ENCODE measurements at places on chromosomes 13 and 19.

DNA sequence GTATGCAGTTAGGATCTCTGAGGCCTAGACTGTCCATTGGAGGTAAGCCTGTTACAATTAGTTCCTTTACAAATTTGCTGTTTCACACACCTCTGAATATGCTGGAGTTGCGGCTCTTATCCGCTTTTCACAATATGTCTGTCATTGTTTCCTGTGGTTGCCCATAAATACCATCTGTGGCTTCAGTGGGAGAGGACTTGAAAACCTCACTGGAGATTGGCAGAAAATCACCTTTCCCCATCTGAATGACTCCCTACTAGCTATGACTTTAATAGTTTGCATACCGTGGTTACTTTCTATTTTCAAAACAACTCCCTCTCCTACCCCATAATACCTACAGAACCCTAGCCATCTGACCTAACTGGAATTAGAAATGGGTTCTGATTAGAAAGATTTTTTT, 454.3 kb downstream of the PCDH17 start:
- peak; percentile 5 for DNase-seq

- no peak for DNase-seq
These were observed 224.2 kb downstream of the RGCC start for GRCh38 chr13:41681587-41681986.

GRCh38 chr13:48311223-48311622, 7.7 kb downstream of the RB1 start:
- DNase-seq: no peak

DNA sequence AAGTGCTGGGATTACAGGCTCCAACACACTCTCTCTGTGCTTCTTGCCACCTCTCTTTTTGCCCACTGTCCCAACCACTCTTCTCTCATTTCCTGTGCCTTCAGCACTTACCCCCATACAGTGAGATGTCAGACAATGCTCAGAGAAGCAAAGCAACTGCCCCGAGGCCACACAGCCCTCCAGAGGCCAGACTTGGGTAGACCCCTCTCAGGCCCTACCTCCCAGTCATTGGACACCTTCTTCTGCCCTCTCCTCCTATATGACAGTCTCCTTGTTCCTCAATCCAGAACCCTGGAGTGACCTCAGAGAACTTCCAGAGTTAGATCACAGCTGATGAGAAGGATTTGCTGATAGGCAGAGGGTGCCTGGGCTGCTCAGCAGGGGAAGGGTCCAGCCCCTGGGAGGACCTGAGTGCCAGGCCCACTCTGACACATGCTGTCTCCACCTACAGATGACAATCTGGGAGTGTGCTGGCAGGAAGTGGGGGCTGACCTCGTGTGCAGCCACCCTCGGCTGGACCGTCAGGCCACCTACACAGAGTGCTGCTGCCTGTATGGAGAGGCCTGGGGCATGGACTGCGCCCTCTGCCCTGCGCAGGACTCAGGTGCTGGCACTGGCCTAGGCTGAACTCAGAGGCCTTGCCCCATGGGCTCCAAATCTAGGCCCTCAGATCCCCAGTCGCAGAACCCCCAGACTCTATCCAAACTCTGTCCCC, 24.4 kb downstream of the LTBP4 start:
- no peak for DNase-seq

DNA sequence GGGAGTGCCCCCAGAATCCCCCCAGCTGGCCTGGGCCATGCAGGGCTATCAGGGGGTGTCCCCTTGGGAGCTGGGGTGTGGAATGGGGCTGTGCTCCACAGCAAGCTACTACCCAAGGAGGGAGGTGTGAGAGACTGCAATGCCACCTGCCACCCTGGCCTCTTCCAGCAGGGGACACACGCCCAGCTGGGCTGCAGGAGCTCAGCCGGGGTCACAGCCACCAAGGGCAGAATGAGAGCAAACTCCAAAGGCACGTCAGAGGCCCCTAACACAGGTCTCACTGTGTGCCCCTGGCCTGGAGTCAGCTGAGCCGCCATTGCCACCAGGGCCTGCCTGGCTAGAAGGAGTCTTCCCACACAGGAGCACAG, 55.5 kb downstream of the MLLT1 start:
- DNase-seq: no peak

DNA sequence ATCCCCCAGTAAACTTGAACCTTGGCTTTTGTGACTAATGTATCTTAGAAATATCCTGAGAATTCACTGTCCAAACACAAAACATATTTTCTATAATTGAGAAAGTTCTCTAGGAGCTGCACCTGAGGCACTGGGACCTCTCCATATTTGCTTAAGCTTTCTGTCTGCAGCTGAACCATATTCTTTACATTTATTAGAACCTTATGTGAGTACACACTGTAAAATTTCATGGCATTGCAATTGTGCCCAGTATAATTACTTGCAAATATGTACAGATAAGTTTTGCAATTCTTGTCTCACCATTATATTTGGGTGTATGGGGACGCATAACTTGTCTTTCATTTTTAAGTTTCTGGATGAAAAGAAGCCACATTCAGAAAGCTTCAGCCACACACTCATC, 280.7 kb upstream of the KLHL1 start:
- no peak for DNase-seq

- DNase-seq: no peak
These were observed 13.7 kb upstream of the SCEL start for GRCh38 chr13:77521595-77522367.

- no peak for DNase-seq
These were observed 516 bp downstream of the ZNF175 start for GRCh38 chr19:51571599-51571998.

DNA sequence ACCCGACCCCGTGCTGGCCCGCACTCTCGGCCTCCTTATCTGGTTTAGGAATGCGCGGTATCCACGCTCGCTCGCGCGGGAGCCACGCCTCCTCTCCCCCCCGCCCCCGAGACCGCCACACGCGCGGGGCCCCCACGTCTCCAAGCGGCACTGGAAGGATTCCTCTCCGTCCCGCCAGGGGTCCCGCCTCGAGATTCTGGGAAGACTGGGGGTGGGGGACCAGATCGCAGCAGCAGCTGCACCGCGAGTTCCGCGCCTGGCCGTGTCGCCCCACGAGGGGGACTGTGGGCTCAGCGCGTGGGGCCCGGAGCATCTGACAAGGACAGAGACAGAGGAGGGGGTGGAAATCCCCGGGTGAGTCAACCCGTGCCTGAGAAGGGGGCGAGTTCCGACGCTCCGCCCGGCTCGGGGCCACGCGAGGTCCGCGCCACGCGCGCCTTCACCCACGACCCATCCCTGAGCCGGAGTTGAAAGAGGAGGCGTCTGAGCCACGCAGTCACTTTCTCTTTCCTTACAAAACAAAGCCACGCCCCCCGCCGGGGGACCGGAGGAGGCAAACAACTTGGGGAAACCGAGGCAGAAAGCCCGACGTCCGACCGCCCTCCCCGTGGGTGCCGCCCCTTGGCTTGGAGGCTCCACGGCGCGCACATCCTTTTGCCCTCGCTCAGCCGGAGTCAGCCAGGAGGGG, 814 bp downstream of the S1PR2 start:
- DNase-seq: peak; percentile 69

DNA sequence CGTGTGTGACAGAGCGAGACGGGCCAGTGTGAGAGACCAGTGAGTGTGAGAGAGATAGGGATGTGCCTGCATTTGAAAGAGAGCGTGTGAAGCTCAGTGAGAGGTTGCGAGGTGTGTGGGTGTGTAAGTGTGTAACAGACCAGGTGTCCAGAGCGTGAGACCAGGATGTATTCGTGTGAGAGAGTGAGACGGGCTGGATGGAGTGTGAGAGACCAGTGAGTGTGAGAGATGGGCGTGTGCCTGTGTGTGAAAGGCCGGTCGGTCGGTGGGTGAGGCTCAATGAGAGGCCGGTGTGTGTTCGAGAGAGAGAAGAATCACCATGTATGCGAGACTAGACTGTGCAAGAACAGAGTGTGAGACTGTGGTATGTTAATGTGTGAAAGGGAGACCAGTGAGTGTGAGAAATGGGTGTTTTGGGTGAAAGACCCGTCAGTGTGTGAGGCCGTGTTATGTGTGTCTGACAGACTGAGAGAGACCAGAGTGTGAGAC, 679 bp downstream of the ZNF471 start:
- no peak for DNase-seq

DNA sequence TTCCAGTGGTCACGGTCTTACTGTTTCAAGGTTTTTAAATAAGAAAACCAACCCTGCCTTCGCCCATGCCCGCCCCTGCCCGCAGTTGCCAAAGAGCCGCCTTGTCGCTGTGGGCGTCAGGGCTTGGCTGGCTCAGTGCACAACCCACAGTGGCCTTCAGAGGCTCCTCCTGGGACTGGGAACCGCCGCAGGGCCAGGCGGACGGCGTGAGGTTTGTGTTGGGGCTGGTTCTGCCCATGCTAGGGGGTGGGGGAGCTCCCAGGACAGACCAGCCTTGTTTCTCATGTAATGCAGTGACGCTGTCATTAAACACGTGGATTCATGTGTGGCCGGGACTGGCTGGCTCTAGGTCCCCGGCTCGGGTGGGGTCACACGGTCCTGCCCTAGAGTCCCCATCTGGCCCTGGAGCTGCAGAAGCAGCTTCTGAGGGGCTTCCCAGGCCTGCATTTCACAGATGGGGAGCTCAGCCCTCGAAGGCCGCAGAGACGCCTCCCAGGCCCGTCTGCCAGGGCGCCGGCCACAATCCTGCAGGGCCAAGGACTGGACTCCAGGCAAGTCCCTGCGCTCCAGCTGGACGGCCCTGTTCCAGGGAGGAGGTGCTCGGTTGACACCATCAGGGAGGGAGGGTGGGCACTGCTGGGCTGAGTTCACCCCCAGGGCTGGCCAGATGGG, 2.4 kb upstream of the TEKTIP1 start:
- DNase-seq: no peak

DNA sequence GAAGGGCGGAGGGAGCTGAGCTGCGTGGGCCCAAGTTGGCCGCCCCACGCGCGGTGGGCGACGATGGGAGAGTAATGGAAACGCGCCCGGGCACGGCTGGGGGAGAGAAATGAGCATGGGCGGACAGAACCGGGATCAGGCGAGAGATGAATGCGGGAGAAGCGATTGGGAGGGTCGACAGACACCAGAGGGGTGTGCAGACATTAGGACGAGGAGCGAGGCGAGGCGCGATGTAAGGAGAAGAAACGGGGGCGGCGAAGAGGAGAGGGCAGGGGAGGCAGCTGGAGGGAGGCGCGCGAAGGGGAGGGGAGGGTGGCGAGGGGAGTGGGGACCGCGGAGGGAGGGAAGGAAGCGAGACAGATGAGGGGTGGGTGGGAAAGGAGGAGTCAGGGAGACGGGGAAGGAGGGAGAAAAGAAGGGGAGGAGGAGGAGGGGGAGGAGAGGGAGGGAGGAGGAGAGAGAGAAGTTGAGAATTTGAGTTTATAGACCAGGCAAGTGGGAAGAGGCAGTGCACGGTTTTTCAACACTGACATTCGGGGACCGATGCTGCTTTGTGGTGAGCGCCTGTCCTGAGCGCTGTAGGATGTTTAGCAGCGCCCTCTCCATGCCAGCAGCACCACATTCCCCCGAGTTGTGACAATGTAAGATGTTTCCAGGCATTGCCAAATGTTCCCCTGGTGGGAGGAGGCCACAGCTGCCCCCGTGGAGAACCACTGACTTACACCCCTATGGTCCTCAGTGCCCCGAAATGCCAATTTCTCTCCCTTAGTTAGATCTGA, at the start of gene SHISA7:
Gene SHISA7 (minus strand): TSS at position 256 of the 779 bp plus-strand sequence. CDS start 437 bp downstream, outside the sequence.
- no peak for DNase-seq

DNA sequence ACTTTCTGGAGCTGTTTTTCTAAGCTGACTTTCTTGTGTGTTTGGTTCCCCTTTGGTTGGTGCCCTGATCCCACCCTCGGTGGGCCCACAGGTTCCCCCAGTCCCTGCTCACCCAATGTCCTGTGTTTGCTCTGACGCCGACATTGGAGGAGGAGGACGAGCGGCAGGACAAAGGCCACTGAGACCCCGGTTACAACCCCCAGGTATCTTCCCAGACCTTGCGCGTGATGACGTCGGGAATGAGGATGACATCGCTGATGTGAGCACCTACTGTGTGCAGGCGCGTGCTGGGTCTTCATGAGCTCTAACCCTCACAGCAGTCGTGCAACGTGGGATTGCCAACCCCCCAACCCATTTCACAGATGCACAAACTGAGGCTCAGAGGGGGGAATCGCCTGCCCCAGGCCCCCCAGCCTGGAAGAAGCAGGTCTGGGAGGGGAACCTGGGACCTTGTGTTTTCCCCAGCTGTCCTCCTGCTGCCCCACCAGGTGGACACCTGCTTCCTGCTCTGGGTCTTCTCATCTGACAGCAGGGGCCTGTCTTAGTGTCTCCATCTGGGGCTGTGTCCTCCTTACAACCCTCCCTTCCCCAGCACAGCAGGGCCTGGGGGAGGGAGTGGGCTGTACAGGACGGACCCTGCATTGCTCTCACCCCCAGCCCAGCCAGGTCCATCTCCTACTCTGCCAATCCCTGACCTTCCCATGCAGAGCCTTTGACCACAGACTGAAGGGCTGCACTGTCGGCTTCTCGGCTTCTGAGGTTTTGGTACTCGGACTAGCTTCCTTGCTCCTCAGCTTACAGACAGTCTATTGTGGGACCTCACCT, 4.7 kb upstream of the LILRA6 start:
- no peak for DNase-seq

GRCh38 chr19:50897191-50897607, 14.0 kb downstream of the KLK4 start:
- DNase-seq: no peak

DNA sequence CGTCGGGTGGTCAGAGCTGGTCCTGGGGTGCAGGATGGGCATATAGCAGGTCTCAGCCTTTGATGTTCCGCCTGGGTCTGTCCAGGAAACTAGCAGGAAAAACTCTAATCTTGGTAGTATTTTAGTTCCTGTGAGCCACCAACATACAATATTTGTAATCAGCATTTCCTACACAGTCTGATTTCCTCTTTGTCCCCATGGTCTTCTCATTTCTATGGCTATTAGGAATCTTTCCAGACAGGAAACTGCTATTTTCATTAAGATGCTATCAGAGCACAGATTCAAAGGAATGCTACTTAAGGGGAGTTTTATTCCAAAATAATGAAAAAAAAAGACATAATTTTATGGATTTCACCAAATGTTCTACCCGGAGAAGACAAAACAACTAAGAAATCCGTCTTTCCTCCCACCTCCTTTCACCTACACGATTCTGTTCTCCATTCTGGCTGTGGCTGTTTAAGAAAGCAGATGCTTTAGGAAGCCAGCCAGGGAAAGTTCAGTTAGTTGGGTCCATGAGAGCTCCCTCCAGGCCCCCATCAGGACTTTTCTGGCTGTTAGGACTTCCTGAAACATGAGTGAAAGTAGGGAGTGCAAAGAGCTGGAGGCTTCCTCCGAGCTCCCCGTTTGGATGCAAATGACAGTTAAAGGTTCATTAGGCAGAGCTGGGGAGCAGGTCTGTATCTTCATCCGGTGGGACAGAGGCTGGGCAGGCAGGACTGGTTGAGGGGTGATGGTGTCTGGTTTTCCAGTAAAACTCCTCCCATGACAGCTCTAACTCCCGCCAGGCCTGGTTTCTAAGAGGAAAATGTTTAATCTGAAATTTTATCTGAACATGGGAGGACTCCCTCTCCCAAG, 36.3 kb downstream of the SHISA2 start:
- DNase-seq: no peak
